Pericardium fibroblast (primary cell): ENCODE measurements at places on chromosomes 4 and X. TPM values are rescaled to one million over a fixed set of nuclear protein-coding genes. Genes with fewer than 3 reads are reported as not detected.

Gene TRAM1L1
- 0.94 and 1.6 TPM in 2 replicates for total RNA-seq

Gene NLRP2B
- not detected in 2 replicates for total RNA-seq

Gene TRIM75
- not detected in 2 replicates for total RNA-seq

Gene APOOL
- total RNA-seq, result 5.3 and 9.4 TPM in 2 replicates

Gene BEX5
- not detected in 2 replicates for total RNA-seq

Gene SLC10A4
- 0.12 TPM in 1 of 2 replicates, not detected in the other for total RNA-seq

Gene CSN1S1
- not detected in 2 replicates for total RNA-seq
